Smooth muscle cell of the brain vasculature (primary cell): ENCODE measurements at places on chromosomes 13 and 19.

GRCh38 chr19:7860714-7861618, 13.2 kb downstream of the PRR36 start:
- DNase-seq, result no peak

- DNase-seq, result no peak
Measured at GRCh38 chr13:93767180-93767916, 540.7 kb downstream of the GPC6 start.

- no peak for DNase-seq
Measured at GRCh38 chr19:8017808-8018207, 12.4 kb upstream of the ELAVL1 start.

- peak; percentile 55 for DNase-seq
Measured at GRCh38 chr19:32976223-32976805, 4.3 kb downstream of the FAAP24 start.

DNA sequence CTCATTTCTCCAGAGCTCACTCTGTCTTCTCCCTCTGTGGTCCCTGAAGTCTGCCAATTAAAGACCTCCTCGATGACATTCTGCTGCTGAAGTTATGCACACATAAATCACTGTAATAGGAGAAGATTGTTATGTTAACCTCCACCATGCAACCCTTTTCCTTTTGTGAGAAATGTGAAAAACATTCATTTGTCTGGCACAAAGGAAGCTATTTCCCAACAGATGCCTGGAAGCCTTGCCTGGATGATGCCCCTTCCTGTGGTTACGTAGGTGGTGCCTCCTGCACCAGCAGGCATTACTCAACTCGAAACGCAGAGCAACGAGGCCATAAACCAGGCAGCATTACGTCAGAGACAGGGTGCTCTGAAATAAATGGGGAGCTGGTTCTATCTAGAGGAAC, 327.4 kb upstream of the ZNF507 start:
- DNase-seq, result no peak

DNA sequence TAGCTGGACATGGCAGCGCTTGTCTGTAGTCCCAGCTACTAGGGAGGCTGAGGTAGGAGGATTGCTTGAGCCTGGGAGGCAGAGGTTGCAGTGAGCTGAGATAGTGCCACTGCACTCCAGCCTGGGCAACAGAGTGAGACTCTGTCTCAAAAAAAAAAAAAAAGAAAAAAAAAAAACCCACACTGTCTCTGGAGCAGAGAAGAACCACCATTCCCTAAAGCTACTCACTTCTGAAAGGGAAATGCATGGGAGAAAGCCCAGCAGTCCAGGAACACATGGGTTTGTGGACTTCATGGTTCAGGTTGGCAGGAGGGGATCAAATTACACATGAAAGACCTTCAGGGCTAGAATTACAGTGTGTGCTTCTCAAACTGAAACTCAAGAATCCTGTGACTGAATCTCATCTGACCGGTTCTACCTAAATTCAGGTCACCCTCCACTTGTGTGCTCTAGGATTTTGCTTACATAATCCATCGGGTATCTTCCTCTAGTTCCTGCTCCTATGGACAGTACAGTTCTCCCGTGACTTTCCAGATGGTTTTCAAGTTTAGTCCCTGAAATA, 30.2 kb upstream of the CPB2 start:
- DNase-seq, result no peak

- no peak for DNase-seq
Measured at GRCh38 chr13:79659121-79659521, 178.2 kb downstream of the NDFIP2 start.

DNA sequence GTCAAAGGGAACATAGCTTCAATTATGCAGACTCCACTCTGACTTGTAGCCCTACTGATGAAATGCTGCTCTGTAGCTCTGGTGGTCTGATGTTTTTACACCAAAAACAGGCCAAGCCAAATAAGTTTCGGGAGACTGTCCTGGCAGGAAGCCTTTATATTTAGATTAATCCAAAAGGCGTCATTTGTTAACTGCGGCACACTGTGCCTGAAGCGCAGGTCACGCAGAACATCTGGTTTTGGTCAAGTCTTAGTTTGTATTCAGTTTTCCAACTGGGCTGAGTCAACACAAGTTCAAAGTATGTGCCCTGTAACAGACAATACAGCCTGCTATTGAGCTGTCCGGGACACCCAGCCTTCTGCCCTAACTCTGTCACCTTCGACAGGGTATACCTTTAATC, 154.6 kb upstream of the IPO5 start:
- peak; percentile 88 for DNase-seq

DNA sequence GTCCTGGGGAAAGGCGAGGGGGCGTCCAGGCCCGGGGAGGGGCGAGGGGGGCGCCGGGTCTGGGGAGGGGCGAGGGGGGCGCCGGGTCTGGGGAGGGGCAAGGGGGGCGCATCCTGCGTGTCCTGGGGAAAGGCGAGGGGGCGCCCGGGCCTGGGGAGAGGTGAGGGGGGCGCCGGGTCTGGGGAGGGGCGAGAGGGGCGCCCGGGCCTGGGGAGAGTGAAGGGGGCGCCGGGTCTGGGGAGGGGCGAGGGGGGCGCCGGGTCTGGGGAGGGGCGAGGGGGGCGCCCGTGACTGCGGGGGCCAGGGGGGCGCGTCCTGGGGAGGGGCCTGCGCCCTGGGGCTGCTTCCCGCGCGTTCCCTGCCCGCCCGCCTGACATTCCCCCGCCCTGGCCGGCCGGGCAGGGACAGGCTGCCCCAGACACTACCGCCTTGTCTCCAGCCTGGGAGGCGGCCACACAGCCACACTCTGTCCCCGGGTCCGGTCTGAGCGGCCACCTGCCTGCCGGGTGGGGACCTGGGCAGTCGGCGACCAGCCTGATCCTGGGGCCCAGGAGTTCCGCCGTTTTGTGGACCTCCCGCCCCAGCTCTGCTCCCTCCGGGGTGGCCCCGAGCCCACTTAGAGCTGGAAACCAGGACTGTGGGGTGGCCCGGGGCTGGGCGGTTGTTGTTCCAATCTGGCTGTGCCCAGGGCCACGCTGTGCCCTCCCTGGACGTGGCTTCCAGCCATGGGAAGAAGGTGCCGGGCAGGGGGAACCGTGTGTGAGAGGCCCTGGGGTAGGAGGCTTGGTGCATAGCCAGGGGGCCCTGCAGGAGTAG, 11.8 kb downstream of the PALM start:
- no peak for DNase-seq

DNA sequence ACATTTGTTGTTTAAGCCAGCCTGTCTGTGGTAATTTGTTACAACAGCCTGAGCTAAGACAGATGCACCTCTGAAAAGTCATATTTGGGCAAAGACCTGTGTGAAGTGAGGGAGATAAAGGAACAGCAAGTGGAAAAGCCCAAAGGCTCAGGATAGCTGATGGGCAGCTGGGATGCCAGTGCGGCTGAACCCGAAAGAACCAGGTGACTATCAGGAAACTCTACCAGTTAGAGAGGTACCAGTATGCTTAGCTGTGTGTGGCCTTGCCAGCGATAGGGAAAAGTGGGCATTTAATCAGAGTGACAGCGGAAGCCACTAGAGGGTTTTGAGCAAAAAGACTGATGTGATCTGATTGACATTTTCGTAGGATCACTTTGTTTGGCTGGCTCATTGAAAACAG, 764.8 kb upstream of the GPC6 start:
- no peak for DNase-seq

- DNase-seq, result no peak
Measured at GRCh38 chr13:20995245-20995838, 66.0 kb downstream of the LATS2 start.

DNA sequence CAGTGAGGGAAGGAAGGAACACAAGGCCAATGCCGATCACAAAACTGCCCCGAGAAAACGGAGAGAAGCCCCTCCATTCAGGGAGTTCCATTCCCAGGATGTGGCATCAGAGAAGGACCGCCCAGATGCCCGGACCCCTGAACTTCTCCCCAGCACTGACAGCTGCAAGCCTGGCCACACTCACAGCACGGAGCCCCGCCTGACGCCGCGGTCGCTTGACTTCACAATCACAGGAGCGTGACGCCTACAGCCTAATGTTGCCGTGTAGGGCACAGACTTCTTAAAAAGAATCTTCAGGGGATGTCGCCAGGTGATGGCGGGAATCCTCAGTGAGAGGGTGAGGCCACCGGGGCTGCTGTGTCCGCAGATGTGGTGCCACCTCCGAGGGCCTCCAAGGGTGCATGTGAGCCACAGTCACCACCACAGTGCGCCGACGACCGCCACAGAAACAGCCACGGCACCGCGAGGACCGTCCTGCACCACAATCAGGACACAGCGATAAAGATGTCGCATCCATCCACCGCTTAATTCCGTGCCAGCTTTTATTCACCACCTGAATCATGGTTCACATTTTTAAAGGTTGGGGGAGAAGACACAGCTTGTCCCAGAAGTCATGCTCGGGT, 77.2 kb downstream of the SPACA7 start:
- DNase-seq, result no peak

- DNase-seq, result no peak
Measured at GRCh38 chr13:75170311-75170710, 311.7 kb downstream of the TBC1D4 start.

- DNase-seq, result no peak
Measured at GRCh38 chr13:33270895-33271538, 14.5 kb downstream of the STARD13 start.

GRCh38 chr19:42555317-42555716, 27.0 kb upstream of the CEACAM1 start:
- no peak for DNase-seq

DNA sequence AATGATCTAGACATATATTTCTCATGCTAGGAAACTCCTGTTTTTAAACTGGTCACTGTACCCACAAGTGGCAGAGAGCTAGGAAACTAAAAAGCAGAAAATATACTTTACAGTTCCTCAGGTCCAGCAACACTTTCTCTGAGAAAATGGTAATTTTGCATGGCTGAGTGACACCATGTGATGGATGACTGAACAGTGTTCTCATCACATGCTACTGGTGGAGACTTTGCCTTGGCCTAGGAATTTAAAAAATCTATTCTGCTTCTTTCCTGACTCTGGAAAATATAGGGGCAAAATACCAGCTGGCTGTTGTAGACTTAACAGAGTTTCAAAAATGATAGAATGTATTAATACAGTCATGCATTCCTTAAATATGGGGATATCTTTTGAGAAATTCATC, 50.0 kb downstream of the LATS2 start:
- DNase-seq, result no peak

- DNase-seq, result no peak
Measured at GRCh38 chr19:48844472-48844871, 8.2 kb upstream of the HSD17B14 start.

- no peak for DNase-seq
Measured at GRCh38 chr19:10286803-10287737, at the start of gene ICAM4. Gene ICAM4 (plus strand): TSS chr19:10286955. CDS start chr19:10287013, 58 bp downstream.

- DNase-seq, result no peak
Measured at GRCh38 chr19:24140099-24140498, 53.1 kb downstream of the ZNF254 start.

DNA sequence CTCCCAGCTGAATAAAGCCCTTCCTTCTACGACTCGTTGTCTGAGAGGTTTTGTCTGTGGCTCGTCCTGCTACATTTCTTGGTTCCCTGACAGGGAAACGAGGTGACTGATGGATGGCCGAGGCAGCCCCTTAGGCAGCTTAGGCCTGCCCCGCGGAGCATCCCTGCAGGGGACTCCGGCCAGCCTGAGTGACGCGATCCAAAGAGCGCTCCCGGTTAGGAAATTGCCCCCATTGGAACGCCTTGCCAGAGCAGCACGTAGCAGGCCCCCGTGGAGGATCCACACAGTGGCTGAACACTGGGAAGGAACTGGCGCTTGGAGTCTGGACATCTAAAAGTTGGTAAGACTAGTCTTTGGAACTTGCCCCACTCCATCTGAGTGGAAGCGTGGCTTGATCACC, 296.8 kb upstream of the SGCG start:
- no peak for DNase-seq

GRCh38 chr13:25699600-25699999, 327.8 kb downstream of the ATP8A2 start:
- DNase-seq, result no peak

GRCh38 chr19:30449673-30450072, 77.5 kb downstream of the ZNF536 start:
- DNase-seq, result no peak

- DNase-seq, result peak; percentile 6
Measured at GRCh38 chr13:98910501-98910951, 67.3 kb downstream of the DOCK9 start.

DNA sequence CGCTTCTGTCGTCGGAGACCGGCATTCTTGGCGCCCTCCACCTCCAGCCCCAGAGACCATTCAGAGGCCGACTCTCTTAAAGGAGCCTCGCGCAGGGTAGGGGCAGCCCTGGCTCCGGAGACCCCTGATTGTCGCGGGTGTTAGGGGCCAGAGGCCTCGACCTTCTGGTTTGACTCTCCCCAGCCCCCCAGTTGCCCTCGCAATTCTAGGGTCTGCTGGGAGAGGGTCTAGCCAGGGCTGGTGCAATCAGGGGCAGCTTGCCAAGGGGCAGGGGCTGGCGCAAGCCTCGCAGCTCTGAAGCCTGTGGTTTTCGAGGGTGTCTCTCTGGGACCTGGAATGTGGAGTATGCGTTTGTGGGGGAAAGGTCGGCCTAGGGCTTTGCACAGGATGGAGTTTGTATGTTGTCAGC, 1.6 kb upstream of the SLC7A10 start:
- no peak for DNase-seq

DNA sequence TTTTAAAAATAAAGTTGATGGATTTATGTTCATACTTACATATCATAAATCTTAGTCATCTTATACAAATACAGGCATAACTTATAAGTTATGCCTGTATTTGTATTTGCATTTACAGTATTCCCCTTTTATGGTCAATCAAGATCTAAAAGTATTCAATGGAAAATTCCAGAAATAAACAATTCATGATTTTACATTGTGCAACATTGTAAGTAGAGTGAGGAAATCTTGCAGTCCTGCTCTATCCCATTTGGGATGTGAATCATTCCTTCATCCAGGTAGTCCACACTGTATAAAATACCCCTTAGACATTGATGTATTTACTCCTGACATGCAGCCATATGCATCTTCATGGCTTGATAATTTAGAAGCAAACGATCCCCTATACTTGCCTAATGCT, 795.3 kb downstream of the SLITRK1 start:
- DNase-seq, result no peak

DNA sequence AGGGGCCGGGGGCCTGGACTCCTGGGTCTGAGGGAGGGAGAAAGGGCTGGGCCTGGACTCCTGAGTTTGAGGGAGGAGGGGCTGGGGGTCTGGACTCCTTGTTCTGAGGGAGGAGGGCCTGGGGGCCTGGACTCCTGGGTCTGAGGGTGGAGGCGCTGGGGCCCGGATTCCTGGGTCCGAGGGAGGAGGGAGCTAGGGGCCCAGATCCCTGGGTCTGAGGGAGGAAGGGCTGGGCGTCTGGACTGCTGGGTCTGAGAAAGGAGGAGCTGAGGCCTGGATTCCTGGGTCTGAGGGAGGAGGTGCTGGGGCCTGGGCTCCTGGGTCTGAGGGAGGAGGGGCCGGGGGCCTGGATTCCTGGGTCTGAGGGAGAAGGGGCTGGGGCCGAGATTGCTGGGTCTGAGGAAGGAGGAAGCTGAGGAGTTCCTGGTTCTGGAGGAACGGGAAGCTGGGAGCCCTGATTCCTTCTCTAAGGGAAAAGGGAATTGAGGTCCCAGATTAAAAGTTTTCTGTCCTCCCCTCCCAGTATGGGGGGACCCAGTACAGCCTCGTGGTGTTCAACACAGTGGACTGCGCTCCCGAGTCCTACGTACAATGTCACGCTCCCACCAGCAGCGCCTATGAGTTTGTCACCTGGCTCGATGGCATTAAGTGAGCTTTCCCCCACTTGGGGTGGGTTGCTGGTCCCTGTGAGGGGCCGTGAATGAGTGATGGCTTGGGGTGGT, 721 bp downstream of the MED25 start:
- DNase-seq, result no peak
